Bronchial epithelial cell (primary cell): ENCODE measurements at places on chromosomes 3 and 15.

DNA sequence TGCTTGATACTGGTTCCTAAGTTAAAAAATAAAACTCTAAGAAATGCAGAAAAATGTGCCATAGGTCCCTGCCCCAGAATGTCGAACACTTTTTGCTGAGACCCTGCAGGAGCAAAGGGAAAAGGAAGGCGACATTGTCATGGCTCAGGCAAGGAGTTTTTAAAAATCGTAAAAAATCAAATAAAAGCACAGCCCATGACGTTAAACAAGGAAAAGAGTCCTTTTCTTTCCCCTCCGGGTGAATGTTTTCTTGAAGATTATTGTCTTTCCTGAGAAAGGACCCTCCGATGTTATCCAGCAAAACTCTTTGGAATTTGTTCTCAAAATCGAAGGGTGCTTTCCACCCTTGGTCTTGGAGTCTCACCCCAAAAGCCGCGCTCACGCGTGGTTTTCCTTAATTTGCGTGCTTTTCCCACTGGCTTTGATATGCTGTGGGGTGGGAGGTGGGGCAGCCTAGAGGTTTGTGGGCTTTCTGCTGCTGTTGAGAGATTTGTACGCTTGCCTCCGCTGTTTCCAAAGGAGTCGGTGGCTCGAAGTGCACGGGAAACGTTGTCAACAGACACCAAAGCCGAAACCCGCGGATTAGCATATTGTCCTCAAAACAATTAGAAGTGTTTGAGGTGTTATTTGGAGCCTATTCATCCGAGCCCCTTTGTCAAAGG lies 2.9 kb downstream of the SOX14 start:
- no peak for DNase-seq

- no peak for DNase-seq
Measured at GRCh38 chr15:74144153-74144775, 13.9 kb downstream of the ISLR2 start.

DNA sequence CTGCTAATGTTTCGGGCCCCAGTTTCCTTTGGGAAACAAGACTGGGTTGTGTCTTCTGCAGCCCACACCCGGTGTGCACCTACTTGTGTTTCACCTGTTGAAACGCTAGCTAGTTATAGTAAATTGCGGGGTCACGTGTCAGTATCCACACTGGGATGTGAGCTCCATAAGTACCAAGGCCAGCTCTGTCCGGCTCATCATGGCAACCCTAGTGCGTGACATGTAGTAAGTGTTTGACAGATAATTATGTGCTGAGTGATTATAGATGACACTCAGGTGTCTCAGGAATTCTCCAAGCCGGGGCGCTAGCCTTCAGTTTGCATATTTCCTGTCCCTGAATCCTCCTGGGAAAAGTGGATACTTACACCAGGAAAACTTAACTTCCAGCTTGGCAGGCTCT lies 12.8 kb downstream of the APOD start:
- no peak for DNase-seq

DNA sequence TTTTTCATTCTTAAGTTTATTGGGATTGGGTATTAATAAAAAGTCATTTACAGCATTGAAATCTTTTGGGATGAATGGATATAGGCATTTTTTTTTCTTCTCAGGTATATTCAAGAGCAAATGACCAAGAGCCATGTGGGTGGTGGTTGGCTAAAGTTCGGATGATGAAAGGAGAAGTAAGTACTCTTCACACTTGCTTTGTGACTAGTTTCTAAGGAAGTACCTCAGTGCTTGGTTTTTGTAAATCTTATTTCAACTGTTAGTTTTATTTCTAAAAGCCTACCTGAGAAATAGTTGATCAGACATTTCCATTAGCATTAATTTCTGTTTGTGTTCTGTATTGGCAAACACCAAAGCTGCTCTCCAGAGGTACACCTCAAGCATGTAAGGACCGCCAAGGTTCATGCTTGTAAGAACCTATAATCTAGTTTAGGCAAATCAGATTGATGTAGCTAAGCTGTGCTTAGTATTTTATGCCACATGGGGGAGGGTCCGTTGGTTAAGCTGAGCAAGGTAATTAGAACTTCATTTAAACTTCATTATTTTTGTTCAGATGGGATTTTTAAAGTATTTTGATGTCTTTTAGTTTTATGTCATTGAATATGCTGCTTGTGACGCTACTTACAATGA lies 35.4 kb downstream of the FXR1 start:
- DNase-seq: no peak

GRCh38 chr15:97718509-97718908 lies 242.0 kb upstream of the ARRDC4 start:
- DNase-seq: no peak

DNA sequence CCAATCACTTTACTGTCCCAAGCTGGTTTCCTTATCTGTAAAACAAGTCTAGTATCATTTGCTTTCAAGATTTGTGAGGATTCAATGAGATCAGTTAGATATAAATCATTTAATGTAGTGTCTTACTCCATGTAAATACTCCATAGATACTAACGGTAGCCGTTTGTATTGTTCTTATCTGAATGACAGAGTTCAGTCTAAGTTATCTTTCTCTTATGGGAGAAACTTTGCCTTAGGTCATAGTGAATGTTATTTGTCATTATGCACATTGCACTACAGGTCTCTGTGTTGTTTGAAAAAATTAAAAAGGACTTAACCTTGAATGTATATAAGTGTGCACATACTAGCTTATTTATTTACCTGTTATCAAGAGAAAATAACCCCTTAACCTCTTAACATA lies 44.7 kb downstream of the MBNL1 start:
- DNase-seq: no peak

DNA sequence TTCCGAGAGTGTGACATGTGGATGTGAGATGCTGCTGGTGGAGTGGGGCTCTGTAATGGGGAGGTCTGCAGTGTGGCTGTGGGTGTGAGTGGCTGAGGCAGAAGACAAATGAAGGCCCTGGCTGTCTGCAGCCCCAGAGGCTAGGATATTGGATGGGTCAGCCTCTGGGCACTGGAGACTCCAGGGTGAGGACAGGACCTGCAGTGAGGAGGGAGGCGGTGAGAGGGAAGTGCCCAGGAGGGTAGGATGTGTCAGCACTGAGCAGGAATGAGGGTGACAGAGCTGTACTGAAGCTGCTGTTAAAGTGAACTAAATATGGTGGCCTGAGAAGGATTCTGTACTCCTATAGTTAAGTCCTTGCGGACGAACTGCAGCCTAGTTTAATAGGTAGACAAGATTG lies 27.3 kb upstream of the PXYLP1 start:
- DNase-seq: no peak

DNA sequence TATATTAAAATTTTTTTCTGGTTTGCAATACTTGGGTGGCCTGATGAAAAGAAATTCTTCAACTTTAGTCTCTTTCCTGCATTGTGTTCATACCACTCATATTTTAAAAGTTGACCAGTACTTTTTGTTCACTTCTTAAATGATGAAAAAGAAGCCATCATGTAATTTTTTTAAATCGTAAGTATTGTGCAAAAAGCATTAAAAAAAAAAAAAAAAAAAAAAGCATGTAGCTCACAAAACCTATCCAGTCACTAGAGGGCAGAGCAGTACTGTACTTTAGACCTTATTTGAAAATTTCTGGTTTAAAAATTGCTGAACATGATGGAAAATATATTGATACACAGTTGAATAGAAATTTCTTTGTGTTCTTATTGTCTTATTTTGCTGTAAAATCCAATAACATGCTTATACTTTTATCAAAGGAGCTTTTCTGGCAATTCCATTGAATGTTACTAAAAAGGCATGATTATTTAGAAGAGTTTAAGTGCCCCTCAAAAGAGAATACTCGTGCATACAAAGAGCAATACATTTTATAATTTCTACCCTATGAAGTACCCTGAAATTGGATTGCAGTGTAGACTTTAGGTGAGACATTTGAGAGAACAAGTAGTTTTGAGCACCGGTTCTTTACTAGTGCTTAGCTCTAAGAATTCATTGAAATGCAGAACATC lies 137.7 kb downstream of the BBX start:
- peak; percentile 46 for DNase-seq
